Activated T-helper 9 cell treated with anti-CD3 and anti-CD28 coated beads, Interleukin-2, amount 50 U/mL, for 16 hours (primary cell): ENCODE measurements at places on chromosomes 12 and 14.

GRCh38 chr14:38090506-38090905, 117.2 kb upstream of the SSTR1 start:
- DNase-seq = no peak

GRCh38 chr12:73235387-73235786, 963.2 kb downstream of the TRHDE start:
- no peak for DNase-seq

GRCh38 chr14:29645117-29645516, 282.5 kb downstream of the PRKD1 start:
- DNase-seq = no peak

GRCh38 chr12:51675071-51675803, 84.2 kb downstream of the SCN8A start:
- DNase-seq = no peak
